Right ventricle myocardium superior (tissue), 1 donor: ENCODE measurements at places on chromosomes 4 and X. TPM values are rescaled to one million over a fixed set of nuclear protein-coding genes. Genes with fewer than 3 reads are reported as not detected.

DNA sequence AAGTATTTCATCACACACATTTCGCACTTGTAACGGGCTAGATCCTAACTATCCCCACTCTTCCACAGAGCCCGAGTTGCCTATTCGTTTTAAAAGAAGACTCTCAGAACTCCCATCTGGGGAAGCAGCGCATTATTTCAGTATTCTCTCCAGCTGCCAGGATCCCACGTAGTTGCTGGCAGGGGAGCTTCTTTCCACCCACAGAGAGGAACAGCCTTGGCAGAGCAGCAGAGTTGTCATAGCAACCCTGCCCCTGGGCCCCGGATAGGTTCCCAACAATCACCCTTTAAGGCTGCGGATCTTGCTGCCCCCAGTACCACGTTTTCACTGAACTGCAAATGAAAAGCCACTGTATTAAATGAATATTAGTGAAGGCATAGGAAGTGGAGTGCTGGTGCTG lies 106.7 kb downstream of the GPM6A start:
- no peak for DNase-seq

DNA sequence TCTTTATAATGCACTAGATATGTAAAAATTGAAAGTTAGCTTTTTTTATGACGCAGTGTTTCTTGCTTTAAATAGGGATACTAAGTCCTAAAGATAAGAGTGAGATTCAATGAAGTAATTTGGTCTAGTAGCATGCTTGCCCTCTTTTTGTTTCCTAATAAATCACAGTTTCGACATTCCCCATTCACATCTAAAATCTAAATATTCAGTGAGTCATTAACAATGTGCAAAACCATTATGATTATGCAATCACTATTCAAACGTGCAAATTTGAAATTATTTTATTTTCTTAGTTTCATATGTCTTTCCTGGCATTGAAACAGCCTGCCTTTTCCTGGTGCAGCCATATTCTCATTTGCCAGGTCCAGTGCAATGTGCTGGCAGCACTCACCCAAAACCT lies 1350.5 kb upstream of the PABPC4L start:
- no peak for DNase-seq

DNA sequence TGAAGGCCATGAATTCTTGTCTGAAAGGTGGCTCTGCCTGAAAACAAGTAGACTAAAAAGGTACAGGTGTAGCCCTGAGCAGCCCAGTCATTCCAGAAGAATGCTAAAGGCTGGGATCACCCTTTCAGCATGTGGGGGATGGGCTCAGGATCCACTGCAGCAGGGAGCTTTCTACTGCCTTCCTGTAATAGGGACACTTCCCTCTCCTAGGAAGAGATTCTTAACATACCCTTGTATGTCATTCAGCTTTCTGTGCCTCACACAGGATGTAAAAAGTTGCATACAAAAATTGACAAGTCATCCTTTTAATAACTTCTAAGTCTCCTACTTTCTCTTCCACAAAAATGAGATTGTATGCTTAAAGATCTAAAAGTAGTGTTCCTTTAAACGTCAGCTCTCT lies 123.3 kb downstream of the ZNF518B start:
- no peak for DNase-seq

GRCh38 chrX:40651620-40652223 lies 4.4 kb upstream of the CXorf38 start:
- peak; percentile 42 for DNase-seq

DNA sequence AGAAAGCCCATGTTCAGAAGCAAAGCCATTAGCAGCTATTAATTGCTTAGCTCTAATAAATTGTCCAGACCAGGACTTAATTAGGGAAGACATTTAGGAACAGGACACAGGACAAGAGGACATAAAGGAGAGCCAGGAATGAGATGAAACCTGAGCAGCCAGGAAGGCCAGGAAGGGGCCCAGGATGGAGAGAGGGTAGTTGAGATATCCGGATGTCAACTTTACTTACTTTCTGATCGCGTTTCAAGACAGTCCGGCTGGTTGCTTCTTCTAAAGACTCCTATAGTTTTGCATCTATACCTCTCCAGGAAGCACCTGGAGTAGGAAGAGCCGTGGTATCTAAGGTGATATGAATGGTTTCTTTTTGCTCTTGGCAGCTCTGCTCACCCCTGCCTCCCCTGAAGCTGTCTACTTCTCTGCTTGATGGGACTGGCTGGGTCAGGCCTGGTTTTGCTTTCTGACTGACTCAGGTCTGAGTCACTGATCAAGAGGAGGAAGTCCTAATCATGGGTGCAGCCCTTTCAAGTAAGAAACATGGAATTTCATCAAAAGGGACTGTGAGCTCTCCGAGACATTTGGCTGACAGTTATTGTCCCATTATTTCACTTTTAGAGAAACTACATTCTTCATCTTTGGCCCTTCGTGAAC lies 733.3 kb downstream of the RPA4 start:
- no peak for DNase-seq

PRR32 gene
- total RNA-seq = 0.30 TPM

DNA sequence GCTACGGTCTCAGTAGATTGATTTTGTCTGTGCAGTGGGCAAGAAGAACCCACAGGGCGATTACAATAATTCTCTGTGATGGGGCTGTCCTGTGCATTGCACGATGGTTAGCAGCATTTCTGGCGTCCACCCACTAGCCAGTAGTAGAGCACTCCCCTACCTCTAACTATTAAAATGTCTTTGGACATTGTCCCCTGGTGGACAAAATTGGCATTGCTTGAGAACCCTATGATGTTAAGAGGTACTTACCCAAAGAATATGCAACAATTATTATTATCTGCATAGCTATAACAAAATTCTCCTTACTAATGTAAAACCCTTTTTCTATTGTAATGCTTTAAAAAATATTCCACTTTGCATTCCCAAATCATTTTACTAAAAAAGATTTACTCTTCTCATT lies 109.5 kb upstream of the VCX3A start:
- DNase-seq = no peak

GRCh38 chrX:38183596-38183995 lies 37.1 kb downstream of the SRPX start:
- DNase-seq = no peak

DNA sequence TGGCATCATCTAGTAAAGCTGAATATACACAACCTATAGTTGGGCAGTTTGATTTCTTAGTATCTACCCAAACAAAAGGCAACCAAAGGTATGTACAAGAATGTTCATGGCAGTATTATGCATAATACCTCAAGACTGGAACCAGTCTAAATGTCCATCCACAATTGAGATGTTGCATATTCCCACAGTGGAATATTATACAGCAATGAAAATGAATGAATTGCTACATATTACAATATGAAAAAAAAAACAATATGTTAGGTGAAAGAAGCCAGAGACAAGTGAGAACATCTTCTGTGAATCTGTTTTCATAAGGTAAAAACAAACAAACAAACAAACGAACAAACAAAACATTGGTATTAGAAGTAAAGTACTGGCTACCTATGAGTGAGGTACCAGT lies 11.6 kb upstream of the RAB28 start:
- no peak for DNase-seq

TBC1D8B gene
- 1.9 TPM for total RNA-seq

SORBS2 gene
- 819 TPM for total RNA-seq

GRCh38 chrX:87236830-87237440 lies 280.7 kb upstream of the KLHL4 start:
- DNase-seq = no peak

PCSK1N gene
- total RNA-seq = 0.30 TPM

CTAG1A gene
- total RNA-seq = not detected

DNA sequence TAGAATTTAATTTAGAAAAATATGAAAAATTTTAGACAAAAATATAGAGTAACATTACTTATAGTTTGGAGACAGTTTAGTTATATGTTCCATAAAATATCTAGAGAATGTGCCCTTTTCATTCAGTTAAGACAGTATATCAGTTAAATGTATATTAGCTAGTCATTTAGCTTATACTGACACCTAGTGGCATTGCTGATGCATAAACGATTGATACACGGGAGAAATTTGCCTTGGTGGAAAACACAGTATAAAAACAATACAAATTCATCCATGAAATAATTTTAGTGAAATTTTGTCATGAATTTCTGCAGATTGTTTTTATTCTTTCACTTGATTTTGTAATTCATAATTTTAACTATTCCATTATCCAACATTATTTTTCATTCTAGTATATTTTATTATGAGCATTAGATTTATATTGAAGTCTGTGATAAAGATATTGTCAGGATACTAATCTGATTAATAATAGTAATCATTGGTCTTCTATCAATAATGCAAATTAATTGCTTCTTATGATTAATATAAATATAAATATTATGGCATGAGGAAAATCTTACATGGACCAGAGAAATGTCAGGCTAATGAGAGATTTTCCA lies 219.0 kb downstream of the TLL1 start:
- DNase-seq = no peak

TEX13B gene
- total RNA-seq = not detected

DNA sequence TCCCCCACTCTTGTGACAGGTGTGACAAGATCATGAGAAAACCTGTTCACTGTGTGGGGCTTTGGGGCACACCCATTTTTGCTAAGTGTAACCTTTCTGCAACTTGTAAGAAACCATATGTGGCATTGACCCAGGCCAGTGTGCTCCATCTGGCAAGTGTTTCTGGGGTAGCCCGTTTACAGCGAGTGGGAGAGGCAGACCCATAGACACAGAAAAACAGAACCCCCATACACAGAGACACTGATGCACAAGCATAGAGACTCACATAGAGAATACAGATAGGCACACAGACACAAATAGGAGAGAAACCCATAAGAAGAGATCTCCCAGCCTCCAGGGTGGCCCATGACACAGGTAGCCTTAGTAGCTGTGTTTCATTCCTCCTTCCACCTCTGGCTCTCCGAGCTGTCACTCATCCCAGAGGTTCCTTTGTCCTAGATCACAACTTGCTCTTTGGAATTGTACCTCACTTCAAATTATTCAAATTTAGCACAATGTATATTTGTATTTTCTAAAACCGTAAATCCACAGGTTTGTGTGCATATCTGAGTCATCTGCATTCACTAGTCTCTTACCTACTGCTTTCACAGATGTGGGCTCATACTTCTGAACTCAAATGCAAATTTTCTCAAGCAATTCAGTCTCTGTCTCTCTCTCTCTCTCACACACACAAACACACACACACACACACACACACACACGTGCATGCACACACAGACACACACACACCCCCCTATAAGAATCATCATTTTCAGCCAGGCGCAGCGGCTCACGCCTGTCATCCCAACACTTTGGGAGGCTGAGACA lies 114.4 kb downstream of the SH3KBP1 start:
- no peak for DNase-seq

- no peak for DNase-seq
Measured at GRCh38 chr4:184388106-184388505, 86.2 kb downstream of the IRF2 start.

STPG2 gene
- total RNA-seq = 0.22 TPM

DNA sequence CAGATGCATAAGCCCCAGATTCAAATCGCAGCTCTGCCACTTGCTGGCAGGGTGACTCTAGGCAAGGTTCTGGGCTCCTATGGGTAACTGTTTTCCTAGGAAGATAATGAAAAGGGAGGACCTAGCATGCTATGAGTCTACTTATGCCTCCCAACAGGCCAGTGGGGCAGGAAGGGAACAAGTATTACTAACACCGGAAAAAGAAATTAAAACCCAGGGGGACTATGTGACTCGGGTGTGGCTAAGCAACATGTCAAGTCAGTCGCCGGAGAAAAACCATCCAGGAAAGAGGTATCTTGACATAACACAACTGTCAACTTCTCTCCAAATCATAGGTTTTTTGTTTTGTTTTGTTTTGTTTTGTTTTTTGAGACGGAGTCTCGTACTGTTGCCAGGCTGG lies 45.5 kb upstream of the RBPJ start:
- no peak for DNase-seq

DNA sequence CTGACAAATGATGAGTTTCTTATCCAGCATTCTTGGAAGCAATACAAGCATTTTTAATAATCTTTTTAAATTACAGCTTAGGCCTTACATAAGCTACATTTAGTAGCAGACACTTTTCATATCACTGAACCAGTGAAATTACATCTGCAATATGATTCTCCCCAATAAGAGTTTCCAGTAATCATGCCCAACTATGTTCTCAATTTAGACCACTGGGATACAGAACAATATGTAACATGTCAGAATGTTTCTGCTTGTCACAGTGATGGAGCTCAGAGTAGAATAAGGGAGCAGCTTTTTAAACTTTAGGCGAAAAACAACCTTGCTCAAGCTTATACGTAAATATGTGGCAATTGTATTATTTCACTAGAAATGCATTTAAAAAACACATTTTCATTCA lies 1132.2 kb downstream of the FAT4 start:
- no peak for DNase-seq

GRCh38 chr4:109436504-109436903 lies 2.9 kb downstream of the SEC24B start:
- no peak for DNase-seq

- DNase-seq = no peak
Measured at GRCh38 chr4:56640621-56641493, 40.2 kb downstream of the HOPX start.

- no peak for DNase-seq
Measured at GRCh38 chr4:74394476-74395136, 29.7 kb downstream of the EREG start.

GRCh38 chr4:144289667-144290428 lies 149.3 kb upstream of the GYPA start:
- DNase-seq = no peak

DNA sequence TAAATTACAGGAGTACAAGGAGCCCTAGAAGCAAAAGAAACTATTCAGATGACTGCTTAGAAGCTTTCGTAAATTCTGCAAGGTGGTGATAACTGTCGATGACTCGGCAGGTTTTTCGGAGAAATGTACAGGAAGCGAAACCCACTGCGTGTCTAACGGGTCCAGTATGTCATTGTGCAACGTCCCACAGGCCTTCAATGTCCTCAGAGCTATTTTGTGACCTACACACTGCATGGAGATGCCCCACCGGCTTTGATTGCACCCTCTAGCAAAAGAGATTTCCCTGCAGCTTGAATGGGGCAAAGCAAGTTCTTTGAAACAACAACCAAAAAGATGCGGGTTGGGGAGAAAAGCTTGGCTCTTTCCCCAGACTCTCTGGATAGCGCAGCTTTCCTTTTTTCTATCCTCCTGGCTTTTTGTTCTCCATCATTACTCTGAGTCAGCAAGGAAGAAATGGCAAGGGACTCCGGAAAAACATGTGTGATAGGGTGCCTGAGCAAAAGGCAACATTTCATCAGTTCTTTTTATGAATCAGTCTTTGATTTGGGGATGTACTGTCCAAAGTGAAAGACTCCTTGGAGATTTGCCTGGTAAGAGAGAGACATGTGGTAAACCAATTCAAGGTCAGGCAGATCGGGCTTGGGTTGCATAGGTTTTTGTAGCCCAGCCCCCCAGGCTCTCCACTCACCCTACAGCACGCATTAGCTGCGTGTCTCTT lies 112.0 kb upstream of the TBL1X start:
- no peak for DNase-seq

DNA sequence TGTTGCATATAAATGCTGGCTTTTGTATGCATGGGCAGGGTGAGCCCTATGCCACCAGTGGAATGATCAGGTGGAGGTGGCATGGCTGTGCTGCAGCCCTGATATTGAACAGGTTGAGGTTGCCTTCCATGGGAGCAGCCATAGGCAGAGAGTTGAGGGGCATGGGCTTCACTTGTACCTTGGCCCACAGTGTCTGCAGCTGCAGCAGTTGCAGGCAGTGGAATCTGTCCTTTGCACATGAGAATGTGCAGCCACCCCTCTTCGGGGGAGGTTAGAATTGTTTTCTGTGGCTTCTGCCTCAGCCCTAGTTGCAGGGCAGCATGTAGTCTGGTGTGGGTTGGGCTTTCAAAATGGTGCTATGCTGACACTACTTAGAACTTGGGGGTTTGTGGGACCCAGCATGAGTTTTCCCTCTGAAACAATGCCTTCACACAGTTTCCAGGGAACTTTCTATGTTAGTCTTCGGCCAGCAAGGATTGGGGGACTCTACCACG lies 25.4 kb upstream of the VSIG1 start:
- no peak for DNase-seq

TENM3 gene
- 3.0 TPM for total RNA-seq
